ENCODE measurements at places on chromosomes 4 and X.

GRCh38 chr4:182770996-182771514, 146.1 kb downstream of the DCTD start:
- no peak for DNase-seq

GRCh38 chr4:85828027-85828890, 353.3 kb downstream of the ARHGAP24 start:
- DNase-seq: no peak

- DNase-seq: no peak
Measured at GRCh38 chr4:80566203-80566872, 230.8 kb downstream of the CFAP299 start.

DNA sequence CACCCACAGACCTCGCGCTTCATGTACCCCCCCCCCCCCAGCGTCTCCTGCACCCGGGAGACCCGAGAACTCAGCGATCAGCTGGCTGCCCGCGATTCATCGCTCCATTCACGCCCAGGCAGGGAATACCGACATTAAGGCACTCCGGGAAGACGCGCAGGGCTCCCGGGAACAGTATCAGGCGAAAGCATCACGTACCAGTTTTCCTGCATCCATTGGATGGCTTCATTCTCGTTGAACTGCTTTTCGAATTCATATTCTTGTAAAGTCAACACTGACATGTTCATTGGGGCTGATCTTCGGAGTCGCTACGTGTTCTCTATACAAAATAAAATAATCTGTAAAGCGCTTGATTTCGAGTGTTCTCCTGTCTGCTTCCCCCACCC, 373 bp downstream of the ELOVL6 start:
- peak; percentile 40 for DNase-seq

GRCh38 chr4:114272226-114272625, 292.8 kb upstream of the ARSJ start:
- DNase-seq: peak; percentile 100

GRCh38 chrX:1336331-1336943, at the start of gene IL3RA:
Gene IL3RA, plus strand, starts transcription at chrX:1336785. Its CDS starts 4,981 bp downstream, at chrX:1341766.
- DNase-seq: peak; percentile 15

GRCh38 chrX:48813644-48814043, 11.8 kb downstream of the HDAC6 start:
- DNase-seq: no peak

DNA sequence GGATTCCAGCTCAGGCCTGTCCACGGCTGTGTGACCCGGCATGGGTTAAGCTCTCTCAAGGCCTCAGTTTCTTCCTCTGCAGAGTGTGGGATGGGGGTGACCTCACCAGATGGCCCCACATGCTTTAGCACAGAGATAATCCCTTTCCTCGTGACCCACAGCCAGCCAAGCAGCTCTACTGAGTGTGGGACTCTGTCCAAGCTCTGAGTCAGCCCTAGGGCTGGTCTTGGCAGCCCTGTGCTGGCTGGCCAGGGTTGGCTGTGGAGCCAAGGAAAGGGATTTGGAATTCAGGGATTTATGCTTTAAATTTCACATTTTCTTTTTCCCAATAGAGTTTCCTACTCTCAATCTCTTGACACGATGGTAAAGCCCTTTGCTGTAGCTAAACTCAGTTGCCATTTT, 19.7 kb upstream of the SPON2 start:
- DNase-seq: peak; percentile 96

DNA sequence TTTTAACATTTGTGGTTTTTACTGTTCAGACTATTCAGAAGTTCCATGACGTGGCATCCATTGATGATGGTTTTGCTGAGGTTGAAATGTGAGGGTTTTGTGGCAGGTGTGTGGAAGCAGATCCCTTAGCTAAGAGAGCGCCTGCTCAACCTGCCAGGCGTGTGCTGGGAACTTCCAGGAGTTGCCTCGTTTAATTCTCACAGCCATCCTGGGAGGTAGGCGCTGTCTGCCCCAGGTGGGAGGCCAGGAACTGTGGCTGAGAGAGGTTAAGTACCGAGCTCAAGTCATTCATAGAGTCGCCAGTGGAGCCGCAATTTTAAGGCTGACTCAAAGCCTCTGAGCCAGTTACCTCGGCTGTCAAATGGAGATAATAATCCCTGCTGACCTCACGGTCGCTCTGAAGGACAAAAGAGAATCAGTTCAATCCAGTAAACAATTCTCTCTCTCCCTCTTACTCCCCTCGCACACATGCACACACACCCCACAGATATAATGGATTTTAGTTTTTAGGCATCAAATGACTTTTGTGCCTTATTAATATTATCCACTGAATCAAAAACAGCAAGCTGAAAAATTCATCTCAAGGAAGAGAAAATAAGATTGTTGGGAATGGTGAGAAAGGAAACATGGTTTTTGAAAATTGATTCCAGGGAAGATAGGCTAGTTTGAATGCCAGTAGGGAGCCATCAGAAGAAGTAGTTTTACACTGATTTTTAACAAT, 171.3 kb downstream of the PTTG2 start:
- no peak for DNase-seq

- DNase-seq: no peak
Measured at GRCh38 chrX:358651-359143, 28.0 kb downstream of the PPP2R3B start.

DNA sequence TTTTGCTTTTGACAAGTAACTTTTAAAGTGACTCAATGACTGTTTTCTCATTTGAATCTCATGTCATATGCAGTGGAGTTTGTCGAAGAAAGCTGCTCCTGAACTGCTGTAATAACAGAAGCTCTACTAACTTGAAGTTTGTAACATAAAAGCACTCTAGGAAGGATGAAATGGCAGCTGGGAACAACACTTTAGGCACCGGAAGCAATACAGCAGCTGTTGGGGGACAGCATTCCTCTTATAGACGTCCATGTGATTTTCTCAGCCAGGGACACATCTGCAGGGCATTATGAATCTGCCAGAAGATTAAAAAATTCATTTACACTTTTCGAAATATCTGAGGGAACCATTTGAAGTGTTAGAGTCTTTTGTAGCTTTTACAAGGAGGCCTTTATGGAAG, 1035.8 kb downstream of the ADGRL3 start:
- DNase-seq: no peak

Measured in fibroblast of skin of back (primary cell).